Lung (tissue), 17 donors: ENCODE measurements at places on chromosomes 5 and 9. TPM values are rescaled to one million over a fixed set of nuclear protein-coding genes. Genes with fewer than 3 reads are reported as not detected.
A peak's percentile ranks its signal among the peaks of the same experiment; 100 is the strongest.

IFNE gene
- not detected for total RNA-seq

NR4A3 gene
- total RNA-seq, result 11.7 TPM

DNA sequence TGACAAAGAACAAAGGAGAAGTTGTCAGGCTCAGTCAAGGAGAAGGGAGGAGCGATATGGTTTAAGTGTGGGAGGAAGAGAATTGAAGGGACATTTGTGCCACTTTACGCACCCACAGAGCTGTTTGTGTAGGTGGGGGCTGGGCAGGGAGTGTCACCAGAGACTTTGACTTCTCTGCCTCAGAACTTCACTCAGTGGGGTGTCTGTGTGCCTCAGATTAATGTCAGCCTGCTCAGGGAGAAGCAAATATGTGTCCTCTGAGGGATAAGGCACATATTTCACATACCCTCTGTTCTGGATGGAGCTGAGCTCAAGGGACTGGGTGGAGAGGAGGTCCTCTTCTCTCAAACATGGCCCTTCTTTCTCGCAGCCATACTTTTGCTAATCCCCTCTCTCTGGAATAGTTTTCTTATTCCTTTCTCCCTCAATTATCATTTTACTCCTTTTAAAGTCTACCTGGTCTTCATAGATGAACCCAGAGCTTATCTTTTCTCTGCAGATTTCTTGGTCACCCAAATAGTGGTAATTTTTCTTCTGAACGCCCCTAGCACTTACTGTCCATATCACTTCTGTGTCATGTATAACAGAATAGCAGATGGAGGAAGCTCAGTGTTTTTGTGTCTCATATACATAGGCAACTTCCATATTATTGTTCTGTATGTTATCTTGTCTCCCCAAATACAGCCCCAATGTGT, 77.0 kb downstream of the IQGAP2 start:
- no peak for DNase-seq

GRCh38 chr9:94758031-94758430, 31.5 kb downstream of the AOPEP start:
- no peak for DNase-seq

SLC34A1 gene
- total RNA-seq, result not detected

GRCh38 chr5:65873181-65873750, 53.1 kb upstream of the ERBIN start:
- DNase-seq, result no peak

IL9 gene
- not detected for total RNA-seq

- DNase-seq, result no peak
Measured at GRCh38 chr9:121985792-121986494, 107.2 kb downstream of the TTLL11 start.

NEK6 gene
- 86.2 TPM for total RNA-seq

ZNG1C gene
- 30.7 TPM for total RNA-seq

DNA sequence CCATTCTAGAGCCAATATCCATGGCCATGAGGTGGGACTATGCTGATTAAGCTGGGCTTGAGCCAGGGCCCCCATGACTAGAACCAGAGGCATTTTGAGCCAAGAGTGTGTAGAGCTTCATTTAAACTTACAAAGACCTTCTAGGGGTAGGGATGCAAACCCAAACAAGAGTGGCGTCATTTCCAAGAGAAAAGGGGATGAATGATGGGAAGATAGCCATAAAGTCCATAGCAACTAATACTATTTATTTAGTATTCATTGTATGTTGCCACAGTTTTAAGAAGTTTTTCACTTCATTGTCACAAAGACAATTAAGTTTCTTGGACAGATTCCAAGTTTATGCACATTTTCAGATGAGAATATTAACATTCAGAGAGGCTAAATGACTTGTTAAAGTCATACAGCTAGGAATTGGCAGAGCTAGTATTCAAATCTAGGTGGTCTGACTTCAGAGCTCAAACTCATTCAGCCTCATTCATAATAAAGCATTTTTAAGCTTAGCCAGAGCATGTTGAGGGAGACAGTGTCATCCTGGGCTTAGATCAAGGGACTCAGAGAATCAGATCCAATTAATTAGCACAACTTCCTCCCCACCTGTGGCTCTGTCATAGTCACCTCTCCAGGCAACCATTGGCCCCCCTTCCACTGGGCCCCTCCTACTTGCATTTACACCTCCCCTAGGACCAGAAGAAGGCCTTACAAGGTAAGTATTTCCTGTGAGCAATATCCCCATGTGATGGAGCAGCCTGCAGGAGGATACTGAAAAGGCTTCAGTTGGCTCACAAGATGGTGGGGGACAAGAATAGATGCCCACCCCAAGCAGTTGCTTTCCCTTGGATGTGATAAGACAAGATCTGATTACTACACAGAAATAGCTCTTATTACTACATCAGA, 95.0 kb upstream of the PCSK1 start:
- no peak for DNase-seq

DNA sequence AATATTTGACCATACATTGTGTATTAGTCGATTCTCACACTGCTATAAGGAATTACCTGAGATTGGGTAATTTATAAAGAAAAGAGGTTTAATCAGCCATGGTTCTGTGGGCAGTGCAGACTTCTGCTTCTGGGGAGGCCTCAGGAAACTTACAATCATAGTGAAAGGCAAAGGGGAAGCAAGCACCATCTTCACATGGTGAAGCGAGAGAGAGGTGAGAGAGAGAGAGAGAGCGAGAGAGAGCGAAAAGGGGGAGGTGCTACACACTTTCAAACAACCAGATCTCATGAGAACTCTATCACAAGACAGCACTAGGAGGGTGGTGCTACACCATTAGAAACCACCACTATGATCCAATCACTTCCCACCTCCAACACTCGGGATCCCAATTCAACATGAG, 4.1 kb upstream of the GRAMD2B start:
- DNase-seq, result no peak

ELAVL2 gene
- 1.7 TPM for total RNA-seq

SHISAL2B gene
- 0.34 TPM for total RNA-seq

IFNK gene
- not detected for total RNA-seq

- no peak for DNase-seq
Measured at GRCh38 chr9:115088860-115089259, 29.1 kb downstream of the TNC start.

DNA sequence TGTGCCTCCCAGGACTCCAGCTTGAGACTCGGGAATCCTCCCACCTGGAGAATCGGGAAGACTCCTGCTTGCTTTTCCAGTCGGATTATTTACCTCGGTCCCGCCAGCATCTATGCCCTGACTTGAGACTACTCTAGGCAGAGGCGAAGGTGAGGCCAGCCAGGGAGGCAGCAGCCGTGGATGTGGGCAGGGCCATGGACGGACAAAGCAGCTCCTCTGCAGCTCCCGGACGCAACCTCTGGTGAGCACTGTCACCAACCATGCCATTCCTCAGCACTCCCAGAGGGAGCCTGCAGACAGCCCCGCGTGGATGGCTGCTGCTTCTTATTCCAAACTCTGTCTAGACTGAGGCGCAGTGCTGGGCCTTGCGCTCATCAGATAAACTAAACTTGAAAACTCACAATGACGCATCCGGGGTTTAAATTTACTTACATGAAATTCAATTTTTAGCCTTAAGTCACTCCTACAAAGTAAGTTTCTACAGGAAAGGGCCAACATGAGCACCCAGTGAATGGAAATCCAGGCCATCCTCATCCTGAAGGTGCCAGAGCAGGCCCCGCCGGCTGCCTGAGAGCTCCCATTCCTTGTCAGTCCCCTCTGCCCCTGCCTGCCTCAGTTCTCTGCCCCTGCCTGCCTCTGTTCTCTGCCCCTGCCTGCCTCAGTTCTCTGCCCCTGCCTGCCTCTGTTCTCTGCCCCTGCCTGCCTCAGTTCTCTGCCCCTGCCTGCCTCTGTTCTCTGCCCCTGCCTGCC, 17.8 kb downstream of the MED10 start:
- DNase-seq, result no peak

DNA sequence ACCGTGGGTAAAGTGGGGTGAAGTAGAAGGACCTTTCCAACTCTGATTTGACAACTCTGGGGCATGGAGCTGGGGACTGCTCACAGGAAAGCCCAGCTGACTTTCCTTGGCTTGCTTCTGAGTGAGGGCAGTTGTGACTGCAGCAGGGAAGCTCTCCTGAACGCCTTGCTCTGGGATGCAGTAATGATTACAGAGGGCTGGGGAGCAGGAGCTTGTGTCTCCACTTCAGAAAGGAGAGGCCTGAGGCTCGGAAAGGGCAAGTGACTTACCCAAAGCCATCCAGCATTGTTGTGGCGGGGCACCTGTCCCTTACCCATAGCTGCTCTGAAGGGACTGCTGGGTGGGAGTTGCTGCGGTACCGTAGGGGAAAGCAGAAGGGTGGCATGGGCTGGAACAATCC, 41.2 kb downstream of the GSN start:
- DNase-seq, result no peak

GRCh38 chr5:68333649-68334552, 118.3 kb downstream of the PIK3R1 start:
- DNase-seq, result no peak

GRCh38 chr5:105616599-105616998, 2054.0 kb upstream of the NUDT12 start:
- no peak for DNase-seq

BARX1 gene
- total RNA-seq, result not detected

DMRT2 gene
- total RNA-seq, result 1.7 TPM

GDF9 gene
- total RNA-seq, result 0.25 TPM

DNA sequence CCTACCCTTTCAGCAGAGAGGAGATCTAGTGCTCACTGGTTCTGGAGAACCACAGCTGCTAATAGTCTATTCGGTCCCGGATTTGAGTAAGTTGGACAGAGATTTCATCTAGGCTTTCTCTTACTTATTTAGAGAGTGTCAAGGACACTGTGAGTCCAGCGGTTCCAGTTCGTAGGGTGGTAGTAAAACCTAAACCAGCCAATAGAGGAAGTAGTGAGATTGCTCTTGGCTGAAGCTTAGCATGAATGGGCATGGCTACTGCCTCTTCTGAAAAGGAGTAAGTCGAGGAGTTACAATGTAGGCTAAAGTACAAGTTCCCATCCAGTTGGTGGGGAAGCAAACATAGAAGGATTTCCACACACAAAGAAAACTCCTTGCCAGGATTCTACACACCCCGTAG, 109.6 kb upstream of the MOCS2 start:
- no peak for DNase-seq

SLC45A2 gene
- total RNA-seq, result 0.40 TPM

- no peak for DNase-seq
Measured at GRCh38 chr5:157867751-157868387, 8.9 kb upstream of the CLINT1 start.

DBH gene
- 0.06 TPM for total RNA-seq

- DNase-seq, result peak; percentile 81
Measured at GRCh38 chr5:61245486-61245885, 83.2 kb upstream of the SMIM15 start.

DNA sequence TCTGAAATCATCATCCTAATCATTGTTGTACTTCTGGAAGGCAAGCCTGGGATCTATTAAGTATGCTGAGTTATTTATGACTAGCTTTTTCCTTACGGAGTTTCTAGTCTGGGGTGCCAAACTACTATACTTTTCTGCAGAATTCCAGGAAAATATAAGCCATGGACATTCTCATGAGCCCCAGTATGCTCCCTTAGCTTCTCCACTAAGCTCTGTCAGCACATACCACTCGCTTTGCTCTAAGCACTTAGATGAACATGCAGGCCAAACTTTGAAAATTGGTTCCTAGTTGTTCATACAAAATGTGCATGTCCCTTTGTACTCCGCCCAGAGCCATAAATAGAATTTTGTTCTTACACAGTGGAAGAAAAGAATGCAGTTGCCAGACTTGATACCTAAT, 284.6 kb downstream of the ARRDC3 start:
- DNase-seq, result no peak

- DNase-seq, result no peak
Measured at GRCh38 chr9:26811106-26811505, 81.5 kb downstream of the CAAP1 start.

DNA sequence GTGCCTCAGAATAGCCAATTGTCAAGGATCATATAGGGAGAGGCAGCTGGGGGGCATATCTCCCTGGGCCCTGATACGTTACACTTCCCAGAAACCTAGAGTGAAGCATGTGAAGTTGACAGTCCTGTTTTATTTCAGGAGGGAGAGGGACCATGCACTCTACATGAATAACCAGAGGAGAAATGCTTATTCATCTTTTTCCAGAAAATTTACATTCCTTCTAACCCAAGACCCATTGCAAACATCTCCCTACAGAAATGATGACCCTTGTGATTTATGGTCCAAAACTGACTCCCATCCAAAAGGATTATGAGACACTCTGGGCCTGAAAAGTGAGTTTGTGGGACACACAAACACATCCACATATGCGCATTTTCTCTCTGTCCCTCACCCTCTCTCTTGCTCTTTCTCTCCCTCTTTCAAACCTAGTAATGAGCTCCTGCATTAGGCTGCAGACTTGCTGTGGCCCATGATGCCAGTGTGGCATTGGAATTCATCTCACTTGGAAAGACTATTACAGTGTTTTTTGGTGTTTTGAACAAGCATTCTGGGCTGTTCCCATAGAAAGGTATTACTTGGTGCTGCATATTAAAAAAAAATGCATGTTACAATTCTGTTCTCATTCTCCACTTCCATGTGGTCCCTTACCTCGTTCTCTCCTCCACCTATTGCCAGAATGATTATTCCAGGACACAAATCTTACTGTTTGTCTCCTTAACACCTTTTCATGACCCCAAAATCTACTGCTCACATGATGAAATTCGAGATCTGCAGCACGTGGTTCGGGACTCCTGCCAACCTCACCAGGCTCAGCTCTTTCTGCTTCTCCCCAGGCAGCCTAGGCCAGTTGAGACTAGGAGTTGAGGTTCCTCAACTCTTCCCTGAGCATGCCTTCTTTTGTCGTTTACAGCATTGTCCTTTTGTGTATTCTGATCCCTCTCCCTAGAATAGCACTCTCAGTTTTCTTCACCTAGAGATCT, 451.3 kb upstream of the KLF4 start:
- DNase-seq, result peak; percentile 25

DNA sequence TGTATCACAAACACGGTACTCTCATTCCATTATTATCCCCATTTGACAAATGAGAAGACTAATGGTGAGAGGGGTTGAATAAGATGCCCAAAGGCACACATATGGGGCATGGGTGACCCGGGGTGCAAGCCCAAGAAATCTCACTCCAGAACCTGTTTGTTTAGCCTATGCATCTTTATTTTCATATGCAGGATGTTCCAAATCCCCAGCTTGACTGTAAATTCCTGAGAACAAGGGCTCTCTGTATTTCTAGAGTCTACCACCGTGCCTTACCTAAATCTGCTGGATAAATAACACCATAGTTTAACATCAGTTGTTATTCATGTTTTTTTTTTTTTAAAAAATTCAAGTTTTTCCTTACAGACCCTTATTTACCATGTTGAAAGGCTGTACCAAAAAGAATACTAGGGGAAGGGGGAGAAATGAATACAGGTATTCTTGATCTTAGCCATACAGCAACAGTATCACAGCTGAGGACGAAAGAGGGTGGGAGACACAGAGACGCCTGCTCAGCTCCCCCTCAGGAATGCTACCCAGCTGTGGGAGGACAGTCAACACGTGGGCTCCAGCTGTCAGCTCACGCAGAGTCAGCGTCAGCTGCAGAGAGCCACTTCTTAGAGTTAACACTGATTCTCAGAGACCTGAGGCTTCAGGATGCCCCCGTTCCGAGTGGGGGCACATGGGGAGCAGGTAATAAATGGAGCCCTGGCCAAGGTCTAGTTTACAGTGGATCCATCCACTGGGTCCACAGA, 86.6 kb downstream of the MED27 start:
- DNase-seq, result peak; percentile 77

- no peak for DNase-seq
Measured at GRCh38 chr5:40383749-40384651, 295.7 kb upstream of the PTGER4 start.

SLC46A2 gene
- 0.20 TPM for total RNA-seq
